Activated CD4-positive, alpha-beta T cell treated with anti-CD3 and anti-CD28 coated beads for 4 hours (primary cell): ENCODE measurements at places on chromosomes 5 and 9.
A peak's percentile ranks its signal among the peaks of the same experiment; 100 is the strongest.

DNA sequence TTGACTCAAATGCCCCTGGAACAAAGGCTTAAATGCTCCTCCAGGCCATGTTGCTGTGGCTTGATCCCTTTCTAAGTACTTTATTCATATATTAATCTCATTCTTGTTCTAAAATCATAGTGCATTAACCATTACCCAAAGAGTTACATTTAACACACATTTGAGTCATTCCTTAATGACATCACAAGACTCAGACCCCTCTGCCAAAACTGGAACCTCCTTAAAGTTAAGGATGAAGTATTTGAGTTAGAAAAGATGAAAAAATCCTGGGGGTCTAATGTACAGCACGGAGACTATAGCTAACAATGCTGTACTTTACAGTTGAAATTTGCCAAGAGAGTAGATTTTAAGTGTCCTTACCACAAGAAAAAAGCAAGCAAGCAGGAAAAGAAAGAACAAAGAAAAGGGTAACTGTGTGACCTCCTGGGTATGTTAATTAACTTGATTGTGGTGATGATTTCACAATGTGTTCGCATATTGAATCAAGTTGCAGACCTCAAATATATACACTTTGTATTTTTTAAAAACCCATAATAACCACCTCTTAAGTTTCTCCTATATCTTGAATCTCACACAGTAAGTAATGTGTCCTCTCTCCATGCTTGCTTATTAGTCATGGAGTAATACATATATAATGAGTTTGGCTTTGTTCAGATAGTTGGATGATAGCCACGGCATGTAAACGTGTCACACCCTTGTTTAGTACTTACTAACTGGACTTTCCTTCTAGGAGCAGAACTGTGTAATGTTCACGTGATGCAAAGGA lies 376.9 kb downstream of the SEMA5A start:
- no peak for DNase-seq

DNA sequence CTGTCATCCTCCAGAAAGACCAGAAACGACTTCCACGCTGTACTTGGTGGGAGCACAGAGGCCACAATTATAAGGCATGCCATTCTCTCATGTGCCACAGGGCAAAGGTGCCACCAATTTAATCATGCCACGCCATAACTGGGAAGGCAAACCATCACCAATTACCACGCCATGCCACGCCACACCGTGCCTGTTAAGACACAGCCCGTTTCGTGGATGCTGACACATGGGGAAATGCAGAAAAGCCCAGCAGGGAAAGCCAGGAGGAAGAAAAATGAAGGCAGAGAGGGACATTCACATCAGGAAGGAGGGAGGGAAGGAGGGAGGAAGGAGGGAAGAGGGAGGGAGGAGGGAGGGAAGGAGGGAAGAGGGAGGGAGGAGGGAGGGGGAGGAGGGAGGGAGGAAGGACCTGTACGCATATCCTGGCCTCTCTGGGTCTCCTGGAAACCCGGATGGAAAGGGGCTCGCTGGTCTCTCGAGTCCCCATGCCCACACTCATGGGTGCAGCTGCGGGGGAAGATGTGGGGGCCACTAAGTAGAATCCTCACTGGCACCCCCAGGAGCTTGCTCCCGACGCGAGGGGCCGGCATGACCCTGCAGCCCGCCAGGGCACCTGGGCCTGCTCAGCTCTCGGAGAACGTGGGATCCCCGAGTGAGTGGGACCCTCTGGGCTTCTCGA lies 61.7 kb upstream of the UBAC1 start:
- no peak for DNase-seq

DNA sequence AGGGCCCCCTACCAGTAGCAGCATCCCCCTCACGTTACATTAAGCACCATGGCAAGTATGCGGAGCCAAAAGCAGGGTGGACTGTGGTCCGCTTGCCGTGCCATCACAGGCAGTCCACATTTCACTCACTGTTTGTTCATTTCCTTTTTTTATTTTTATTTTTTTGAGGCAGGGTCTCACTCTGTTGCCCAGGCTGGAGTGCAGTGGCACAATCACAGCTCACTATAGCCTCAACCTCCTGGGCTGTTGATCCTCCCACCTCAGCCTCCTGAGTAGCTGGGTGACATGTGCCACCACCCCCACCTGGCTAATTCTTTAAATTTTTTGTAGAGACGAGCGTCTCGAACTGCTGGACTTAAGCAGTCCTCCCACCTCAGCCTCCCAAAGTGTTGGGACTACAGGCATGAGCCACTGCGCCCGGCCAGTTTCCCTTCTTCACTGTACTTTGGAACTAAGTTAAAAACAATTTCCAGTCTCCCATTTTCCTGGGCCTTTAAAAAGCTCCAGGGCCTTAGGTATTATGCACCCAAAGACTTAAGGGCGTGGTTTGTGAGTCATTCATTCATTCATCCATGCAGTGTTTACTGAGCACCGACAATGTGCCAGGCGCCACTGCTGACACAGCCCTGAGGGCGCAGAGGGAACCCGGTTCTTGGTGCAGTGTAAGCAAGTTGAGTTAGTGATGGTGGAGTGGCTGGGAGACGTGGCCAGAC lies 19.9 kb downstream of the PRRX2 start:
- DNase-seq, result no peak

GRCh38 chr5:171750311-171750788 lies 35.3 kb upstream of the SMIM23 start:
- DNase-seq, result no peak

DNA sequence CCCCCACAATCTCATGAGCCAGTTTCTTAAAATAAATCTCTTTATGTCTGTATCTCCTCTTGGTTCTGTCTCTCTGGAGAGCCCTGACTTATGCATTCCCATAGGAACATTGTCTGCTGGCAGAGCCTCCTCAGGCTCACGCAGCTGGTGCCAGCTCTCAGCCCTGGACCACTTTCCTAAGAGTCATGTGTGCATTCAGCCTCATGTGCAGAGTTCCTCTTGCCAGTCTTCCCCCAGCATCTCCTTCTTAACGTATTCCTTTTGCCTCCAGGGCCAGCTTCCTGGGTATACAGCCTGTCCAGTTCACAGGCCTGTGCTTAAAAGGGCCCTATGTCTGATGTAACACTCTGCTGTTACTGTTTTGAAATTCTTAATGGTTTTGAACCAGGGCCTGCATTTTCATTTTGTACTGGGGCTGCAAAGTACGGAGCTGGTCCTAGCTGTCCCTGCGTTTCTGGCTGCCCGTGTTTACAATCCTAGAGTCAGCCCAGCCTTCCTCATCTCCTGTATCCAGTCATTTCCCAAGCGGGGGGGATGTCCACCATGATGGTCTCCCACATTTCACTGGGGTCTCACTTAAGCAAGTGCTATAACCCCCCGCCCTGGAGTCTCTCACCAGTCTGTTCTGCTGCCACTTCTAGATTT lies 18.1 kb downstream of the ANKRD33B start:
- no peak for DNase-seq

- no peak for DNase-seq
These were observed 584.1 kb upstream of the NUDT12 start for GRCh38 chr5:104146652-104147051.

GRCh38 chr5:61281686-61282085 lies 50.4 kb upstream of the ZSWIM6 start:
- DNase-seq, result no peak

GRCh38 chr9:76153902-76154629 lies 240.2 kb downstream of the RFK start:
- DNase-seq, result no peak

DNA sequence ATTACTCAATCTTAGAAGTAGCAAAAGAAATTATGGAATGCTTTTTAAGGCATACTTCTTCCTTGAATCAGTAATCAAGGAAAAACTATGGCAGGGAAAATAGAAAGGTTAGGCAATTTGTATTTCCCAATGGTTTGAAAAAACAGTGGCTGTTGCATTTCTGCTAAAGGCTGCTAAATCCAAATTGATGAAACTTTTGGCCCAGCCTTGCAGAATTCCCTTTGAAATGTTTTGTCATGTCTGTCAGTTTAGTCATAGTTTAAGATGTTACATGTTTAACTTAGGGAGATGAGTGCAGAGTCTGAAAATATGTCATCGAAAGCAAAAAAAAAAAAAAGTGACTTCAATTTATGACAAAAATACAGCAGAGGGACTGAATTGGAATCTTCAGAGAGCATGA lies 878.9 kb upstream of the WWC1 start:
- DNase-seq, result no peak

GRCh38 chr5:148904440-148904839 lies 78.0 kb downstream of the ADRB2 start:
- no peak for DNase-seq

DNA sequence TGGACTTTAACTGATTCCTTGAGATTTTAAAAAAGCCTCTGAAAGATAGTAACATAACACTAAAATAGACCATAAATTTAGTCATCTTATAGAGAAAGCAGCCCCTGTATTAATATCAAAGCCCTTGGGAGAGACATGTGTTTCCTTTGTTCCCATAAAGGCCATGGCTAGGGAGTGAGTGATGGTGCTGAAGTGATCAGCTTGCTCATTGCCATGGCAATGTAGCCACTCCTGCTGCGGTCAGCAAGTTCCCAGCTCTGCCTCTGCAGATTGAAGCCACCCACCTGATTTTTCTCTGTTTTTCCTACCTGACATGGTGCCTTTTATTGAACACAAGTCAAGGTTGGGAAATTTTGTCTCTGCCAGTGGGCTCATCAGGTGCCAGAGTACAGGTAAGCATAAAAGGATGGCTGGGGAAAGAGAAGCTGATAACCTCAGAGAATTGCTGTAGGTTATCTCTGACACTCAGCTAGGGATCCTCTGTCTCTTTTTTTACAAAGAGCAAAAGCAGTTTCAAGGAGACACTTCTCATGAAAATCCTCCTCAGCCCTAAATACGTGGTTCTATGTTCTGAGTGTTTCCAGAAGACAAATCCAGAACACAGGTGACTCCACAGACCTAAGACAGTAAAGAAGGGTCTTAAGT lies 296.3 kb upstream of the NMUR2 start:
- DNase-seq, result no peak

DNA sequence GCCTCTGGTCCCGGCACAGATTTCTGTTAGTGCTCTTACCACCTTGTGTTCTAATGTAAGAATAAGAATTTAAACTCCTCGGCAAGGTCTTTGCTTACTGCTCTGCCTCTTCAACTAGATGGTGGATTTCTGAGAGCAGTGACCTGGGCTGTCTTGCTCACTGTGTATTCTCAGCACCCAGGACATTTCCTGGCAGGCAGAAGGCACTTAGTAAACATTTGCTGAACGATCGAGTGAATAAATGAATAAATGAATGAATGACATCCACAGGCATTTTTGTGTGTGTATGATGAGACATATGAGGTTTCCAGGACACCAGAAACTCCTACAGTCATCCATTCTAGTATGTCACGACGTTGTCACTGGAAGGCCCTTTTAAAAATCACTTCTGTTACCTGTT lies 143.2 kb downstream of the BOD1 start:
- no peak for DNase-seq

- no peak for DNase-seq
These were observed 104.3 kb upstream of the PITX1 start for GRCh38 chr5:135138116-135138850.

DNA sequence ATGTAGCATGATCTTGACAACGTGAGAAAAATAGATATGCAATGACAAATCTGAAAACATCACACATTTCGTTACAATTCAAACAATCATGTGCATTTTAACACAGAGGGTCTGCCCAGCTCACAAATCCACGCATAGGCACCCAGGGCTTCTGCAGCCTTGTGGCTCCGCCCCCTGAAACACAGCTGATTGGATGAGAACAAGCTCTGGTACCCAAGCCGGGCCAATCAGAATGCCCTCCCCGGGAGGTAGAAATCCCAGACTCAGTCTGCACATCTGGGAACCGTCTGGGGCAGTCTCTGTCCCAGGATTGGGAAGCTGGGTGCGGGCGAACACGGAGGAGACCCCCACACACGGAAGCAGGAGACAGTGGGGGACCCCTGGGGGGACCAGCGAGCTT lies 137.5 kb downstream of the GAPVD1 start:
- no peak for DNase-seq

GRCh38 chr9:124298646-124299235 lies 41.0 kb downstream of the NEK6 start:
- DNase-seq, result no peak

- DNase-seq, result peak; percentile 48
These were observed 592 bp downstream of the UBAP2 start for GRCh38 chr9:34047864-34048726.

GRCh38 chr9:129163753-129164152 lies 14.3 kb downstream of the IER5L start:
- no peak for DNase-seq

DNA sequence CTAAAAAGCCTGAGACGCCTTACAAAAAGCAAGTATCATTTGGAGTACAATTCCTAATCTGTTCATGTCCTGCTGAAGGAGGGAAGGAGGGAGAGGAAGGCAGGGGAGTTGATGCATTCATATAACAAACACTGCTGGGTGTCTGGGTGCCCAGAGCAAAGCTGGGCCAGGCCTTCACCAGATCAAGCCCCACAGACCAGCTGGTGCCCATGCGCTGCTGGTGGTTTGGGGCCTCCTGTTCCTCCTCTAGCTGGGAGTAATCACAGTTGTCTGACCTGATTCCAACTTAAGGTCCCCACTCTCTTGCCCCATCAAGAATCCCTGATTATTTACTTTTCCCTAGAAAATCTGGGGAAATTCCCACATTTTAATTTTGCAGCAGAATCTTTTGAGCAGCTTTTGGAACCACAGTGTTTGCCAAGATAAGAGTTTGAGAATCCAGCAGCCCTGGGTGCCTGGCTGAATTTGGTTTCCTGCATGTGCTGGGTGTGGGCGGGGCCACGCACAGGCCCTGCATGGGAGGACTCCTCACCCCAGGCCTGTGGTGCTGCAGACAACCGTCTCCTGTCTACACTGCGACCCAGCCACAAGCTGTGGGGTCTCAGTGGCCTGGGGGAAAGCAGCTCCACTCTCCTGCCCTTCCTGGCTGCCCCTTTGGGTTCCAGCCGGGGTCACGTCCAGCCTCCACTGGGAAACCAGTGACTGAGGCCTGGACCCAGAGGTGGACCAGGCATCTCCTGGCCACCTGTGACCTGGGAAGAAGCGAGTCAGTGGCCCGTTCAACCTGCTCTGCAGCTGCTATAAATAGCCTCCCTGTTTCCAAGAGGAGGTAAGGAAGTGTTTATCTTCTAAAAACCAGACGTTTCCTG lies 47.5 kb downstream of the NEURL1B start:
- DNase-seq, result peak; percentile 34

DNA sequence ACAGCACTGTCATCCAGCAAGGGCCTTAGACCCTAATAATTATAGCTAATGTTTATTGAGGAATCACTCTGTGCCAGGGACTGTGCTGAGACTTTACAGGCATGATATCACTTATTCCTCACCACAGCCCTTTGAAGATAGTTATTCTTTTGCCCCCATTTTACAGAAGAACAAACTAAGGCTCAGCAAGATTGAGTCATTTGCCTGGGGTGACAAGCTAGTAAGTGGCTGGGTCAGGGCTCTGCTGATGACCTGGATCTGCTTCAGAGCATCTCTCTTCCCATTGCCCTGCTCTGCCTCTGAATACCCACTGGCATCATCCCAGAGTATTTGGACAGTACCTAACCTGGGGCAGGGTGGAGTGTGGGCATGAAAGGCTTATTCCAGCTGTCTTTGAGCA lies 11.8 kb downstream of the JADE2 start:
- DNase-seq, result no peak

- no peak for DNase-seq
These were observed 9.4 kb upstream of the TNFAIP8 start for GRCh38 chr5:119346394-119346793.
